Cardiac atrium fibroblast (primary cell): ENCODE measurements at places on chromosomes 2 and 18. TPM values are rescaled to one million over a fixed set of nuclear protein-coding genes. Genes with fewer than 3 reads are reported as not detected.

CNGA3 gene
- total RNA-seq: not detected in 2 replicates

ZSWIM2 gene
- total RNA-seq: not detected in 2 replicates

IGFBP2 gene
- total RNA-seq: 15.9 and 29.8 TPM in 2 replicates

ZRANB3 gene
- 4.3 and 5.7 TPM in 2 replicates for total RNA-seq

MC4R gene
- total RNA-seq: not detected in 2 replicates

KANSL3 gene
- 16.4 and 19.3 TPM in 2 replicates for total RNA-seq

PTH2R gene
- total RNA-seq: not detected in 2 replicates

COL5A2 gene
- total RNA-seq: 771 and 891 TPM in 2 replicates

CNDP1 gene
- total RNA-seq: not detected in 2 replicates

CPO gene
- total RNA-seq: not detected in 2 replicates
